ENCODE measurements at places on chromosomes 12 and 14. TPM values are rescaled to one million over a fixed set of nuclear protein-coding genes. Genes with fewer than 3 reads are reported as not detected.

Gene TMEM132D
- not detected for total RNA-seq

Gene BICD1
- total RNA-seq = 18.6 TPM

Gene RFLNA
- total RNA-seq = not detected

Gene FAM181A
- not detected for total RNA-seq

Gene CDH24
- total RNA-seq = 5.2 TPM

Gene KHNYN
- total RNA-seq = 28.4 TPM

Gene ZDHHC22
- 0.11 TPM for total RNA-seq

Gene PSEN1
- total RNA-seq = 73.6 TPM

Gene SYNDIG1L
- total RNA-seq = not detected

Gene SMIM41
- not detected for total RNA-seq

Gene OAS1
- total RNA-seq = 92.2 TPM

Gene LRRC10
- not detected for total RNA-seq

Gene NRL
- total RNA-seq = 1.2 TPM
